ENCODE measurements at places on chromosomes 5 and 9.

DNA sequence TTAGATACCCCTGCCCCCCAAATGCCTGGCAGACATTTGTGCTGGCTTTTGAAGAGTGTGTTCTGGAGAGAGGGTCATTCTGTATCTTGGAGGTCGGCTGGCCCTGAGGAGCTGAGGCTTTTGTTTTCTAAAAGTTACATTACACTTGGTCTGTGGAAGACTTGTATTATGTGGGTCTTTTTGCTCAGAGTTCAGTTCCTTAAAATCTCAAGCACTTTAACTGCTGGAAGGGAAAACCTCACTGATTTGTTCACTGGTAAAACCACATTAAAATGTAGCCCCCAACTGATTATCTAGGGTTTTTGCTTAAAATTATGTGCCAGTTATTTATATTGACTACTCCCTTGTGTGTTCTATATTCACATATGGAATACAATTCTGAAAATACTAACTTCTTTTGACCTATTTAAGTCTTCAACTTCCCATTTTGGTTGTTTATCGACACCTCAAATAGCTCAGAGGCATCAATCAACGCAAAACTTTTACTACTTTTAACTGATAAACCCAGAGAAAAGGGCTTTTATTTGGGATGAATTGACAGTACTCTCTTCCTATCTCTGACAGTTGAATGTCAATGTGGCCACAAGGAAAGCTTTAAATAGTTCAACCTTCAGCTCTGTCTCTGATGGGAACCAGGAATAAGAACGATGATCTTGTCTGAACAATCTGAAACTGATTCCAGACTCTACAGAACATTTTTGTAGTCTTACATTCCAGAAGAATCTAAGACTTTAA lies 54.0 kb upstream of the MAP3K1 start:
- no peak for DNase-seq

- DNase-seq = no peak
Observed at GRCh38 chr9:4936823-4937222, 48.2 kb upstream of the JAK2 start.

- DNase-seq = no peak
Observed at GRCh38 chr5:59264639-59265245, 628.8 kb downstream of the PDE4D start.

DNA sequence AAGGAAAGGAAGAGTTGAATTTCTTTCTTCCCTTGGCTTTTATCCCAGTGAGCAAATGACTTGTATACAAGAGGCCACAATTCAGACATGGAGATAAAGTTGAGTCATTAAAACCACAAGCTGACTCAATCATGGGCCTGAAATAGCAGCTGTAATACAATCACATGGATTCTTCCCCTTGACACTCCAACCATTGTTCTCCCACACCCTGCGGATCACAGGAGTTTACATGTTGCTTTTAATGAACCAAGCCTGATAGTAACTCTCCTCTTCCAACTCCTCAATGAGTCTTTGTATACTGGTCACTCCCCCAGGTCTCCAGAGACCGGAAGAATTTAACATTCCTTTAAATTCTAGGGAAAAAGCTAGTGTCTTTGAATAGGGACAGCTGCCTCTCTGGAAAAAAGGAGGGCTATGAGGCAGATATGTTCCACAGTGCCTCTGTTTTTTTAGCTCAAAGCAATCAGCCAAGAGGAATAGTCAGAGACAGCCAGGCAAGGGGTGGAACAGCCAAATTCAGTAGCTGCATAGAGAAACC lies 32.4 kb downstream of the PCDHGC5 start:
- no peak for DNase-seq

DNA sequence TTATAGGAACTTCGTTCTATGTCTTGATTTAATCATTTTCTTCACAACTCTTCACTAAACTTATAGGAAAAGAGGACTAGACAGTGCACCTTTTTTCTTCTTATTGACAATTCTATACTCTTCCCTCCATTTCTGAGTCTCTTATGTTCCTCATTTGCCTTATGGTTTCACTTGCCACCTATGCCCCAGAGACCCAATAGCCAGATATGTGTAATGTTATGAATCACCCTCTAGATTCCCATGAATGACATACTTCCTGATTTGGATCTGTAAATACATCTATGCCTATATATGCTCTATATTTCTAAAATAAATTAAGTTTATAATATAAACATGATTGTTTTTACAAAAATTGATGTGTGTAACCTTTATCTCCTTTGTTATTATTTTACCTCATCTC lies 514.1 kb upstream of the MEF2C start:
- no peak for DNase-seq

- no peak for DNase-seq
Observed at GRCh38 chr5:138819081-138819480, 56.1 kb downstream of the LRRTM2 start.

- no peak for DNase-seq
Observed at GRCh38 chr5:127665641-127666040, 16.8 kb downstream of the CTXN3 start.

GRCh38 chr5:143025376-143025775 lies 255.2 kb downstream of the ARHGAP26 start:
- DNase-seq = no peak

- no peak for DNase-seq
Observed at GRCh38 chr9:110555551-110556331, 23.8 kb downstream of the SVEP1 start.

DNA sequence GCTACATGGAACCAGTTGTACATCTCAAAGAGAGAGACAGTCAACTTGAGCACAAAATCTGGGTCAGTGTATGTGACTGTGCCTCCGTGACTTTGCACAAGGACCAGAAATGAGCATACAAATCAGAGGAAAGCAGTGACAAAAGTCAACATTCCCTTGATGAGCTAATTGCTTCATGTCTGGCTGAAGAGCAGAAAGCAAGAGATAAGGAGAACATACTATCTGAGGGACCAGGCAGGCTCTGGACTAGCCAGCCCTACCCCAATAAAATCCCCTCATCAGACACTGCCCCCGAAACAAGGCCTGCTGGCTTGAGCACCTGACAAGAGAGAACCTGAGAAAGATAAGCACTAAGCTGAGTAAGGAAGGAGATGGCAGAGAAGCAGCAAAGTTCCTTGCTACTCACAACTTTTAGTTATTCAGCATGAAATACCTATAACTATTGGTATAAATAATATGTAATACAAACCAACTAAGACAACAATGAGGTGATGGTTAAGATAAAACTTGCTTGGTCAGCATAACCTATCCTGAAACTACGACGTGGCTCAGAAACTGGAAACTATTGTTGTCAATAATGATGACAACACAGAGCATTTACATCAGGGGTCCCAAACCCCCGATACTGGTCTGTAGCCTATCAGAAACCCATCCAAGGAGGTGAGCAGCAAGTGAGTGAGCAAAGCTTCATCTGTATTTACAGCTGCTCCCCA lies 9.5 kb downstream of the SIL1 start:
- no peak for DNase-seq

GRCh38 chr9:86991077-86991476 lies 43.8 kb upstream of the GAS1 start:
- no peak for DNase-seq

DNA sequence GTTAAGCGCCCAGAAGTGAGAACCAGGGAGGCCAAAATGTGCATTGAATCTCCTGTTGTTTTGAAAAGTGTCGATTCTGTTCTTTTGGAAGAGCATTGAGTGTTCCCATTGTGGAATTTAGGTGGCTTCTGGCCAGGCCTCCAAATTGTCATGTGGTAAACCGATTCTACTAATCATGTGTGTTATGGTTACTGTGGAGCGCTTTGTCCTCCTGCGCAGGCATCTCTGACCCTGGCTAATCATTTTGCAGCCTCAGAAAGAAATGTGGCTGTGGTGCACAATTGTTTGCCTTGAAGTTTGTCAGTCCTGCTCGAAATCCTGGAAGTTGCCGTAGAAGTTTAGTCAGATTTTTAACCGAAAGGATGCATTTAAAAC lies 121.3 kb downstream of the RASGRF2 start:
- no peak for DNase-seq

DNA sequence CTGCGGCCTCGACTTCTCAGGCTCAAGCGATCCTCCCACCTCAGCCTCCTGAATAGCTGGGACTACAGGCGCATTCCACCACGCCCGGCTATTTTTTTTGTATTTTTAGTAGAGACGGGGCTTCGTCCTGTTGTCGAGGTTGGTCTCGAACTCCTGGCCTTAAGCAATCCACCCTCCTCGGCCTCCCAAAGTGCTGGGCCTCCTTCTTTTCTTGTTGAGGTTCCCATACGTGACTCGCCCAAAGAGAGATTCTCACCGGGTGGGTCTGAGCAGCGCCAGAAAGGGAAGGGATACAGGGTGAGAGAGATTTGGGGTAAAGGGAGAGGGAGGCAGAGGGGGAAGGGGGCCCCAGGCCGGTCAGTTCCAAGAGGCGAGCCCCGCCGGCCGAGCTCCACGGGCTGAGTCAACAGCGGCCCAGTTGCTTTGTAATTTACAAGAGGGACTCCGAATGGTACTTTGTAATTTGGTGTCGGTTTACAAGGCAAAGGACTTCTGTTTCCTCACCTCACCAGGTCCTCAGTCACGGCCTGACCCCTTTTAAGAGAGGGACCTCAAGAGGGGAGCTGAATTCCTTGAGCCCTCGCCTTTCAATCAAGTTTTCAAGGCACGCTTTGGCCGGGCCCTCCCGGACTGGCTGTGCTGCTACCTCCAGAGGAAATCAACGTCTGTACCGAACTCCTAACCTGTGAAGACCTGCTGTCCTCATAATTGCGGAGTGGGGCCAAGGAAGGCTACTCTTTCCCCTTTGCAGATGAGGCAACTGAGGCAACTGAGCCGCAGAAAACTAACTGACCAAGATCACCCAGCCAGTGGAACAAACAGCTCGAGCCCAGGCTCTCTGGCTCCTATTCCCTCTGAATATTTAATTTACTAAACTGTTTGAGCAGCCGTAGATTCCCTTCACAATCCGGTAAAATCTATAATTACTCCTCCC lies 3.3 kb upstream of the DMRT2 start:
- no peak for DNase-seq

DNA sequence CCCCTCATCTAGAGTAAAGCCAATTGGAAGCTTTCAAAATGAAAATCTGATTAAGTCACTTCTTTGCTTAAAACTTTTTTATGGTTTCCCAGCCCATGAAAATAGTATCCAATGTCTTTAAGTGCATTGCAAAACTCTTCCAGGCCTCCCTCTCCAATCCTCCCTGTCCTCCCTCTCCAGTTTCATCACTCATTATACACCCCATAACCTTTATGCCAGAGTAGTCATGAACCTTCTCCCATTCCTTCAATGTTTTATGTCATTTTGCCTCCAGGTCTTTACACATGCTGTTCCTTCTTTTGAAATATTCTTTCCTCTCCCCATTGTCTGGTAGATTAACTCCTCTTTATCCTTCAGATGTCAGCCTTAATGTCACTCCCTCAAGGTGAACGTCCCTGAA lies 8.1 kb upstream of the ZNF354A start:
- DNase-seq = no peak

DNA sequence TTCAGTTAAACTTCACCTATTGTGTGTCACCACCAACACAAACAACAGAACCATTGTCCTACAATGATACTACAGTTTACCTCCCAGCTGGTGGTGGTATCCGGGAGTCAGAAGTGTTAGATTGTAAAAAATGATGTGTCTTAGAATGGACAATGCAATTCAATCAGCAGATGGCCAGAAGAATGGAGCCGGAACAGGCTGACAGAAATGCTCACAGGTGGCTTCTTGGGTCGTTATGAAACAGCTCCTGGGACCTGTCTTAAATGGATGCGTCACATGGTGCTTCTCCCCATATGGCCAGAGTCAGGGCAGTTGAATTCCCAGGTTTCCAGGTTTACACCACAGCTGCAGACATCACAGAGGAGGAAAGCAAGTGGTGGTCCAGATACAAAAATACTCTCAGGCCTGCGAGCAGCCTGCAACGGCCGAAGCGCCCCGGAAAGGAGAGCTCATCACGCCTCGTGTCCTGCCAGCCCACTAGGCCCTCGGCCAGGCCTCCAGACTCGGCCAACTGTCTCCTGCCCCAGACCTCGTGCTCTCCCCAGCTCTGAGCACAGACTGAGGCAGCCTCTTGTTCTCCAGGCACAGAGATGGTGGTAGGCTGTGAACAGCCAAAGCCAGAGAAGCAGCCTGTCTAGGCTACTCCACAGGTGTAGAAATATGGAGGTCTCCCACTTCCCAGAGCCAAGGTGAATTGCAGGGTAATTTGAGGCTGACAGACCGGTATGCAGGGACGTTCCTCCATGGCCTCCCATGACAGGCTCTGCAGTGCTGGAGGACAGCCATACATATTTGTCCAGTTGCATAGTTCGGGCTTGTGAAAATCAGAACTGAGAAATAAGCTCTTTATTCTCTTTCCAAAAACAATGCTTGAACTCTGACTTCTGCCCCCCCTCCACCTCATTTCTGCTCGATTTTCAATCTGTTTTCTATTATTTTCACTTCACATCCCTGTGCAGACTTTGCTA lies 98.5 kb upstream of the SPATA31C2 start:
- DNase-seq = no peak

DNA sequence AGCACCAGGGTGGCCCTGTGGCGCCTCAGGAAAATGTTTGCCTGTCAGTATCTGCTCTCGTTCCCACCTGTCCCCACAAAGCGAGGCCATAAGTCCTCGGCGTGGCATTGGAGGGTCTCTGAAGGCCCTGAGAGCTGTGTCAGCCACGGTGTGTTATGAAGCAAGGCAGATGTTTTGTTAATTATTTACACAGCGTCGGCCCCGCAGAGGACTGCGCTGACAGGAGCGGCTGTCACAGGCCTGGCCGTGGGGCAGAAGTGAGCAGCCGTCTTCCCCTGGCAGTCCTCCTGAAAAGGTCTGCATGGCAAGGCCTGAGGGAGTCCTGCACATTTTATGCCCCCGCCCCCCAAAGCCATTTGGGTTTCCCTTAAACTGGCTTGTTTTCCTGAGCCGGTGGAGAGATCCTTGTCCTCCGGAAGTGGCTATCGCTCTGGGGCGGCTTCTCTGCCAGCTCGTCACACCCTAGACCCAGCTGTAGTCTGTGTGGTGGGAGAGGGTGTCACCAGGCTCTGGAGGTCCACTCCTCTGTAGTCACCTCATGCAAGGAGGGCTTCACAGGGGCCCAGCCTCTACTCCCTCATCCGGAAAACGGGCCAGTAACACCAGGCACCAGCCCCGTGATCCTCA lies 6.2 kb downstream of the NEK6 start:
- no peak for DNase-seq

DNA sequence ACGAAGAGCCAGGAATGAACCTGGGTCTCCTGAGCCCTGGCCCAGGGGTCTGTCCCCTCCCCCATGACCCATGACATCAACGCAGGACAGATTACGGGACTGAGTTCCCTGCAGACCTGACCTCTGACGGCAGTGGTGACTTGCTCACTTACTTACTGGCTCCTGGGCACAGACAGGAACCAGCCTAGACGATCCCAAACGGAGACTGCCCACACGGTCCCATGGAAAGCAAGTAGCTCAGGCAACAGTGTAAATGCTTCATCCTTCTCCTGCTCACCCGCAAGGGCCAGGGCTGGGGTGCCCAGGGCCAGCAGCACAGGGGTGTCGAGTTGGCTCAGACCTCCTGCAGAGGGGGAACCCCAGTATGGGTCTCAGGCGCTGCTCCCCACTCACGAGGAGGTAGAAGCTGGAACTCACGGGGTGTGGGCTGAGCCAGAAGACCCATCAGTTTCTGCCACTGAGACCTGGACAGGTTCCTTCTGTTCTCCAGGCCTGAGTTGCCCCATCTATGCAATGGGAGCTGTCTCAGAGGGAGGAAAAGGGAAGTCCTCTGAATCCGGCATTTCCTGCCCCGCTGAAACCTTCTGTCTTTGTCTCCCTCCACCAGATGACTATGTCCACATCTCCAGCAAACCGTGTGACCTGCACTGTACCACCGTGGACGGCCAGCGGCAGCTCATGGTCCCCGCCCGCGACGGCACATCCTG lies 5.6 kb downstream of the ADAMTSL2 start:
- DNase-seq = no peak
